ENCODE measurements at places on chromosomes 3 and 15. TPM values are rescaled to one million over a fixed set of nuclear protein-coding genes. Genes with fewer than 3 reads are reported as not detected.

GRIP2 gene
- polyA plus RNA-seq: 1.4 TPM

DNA sequence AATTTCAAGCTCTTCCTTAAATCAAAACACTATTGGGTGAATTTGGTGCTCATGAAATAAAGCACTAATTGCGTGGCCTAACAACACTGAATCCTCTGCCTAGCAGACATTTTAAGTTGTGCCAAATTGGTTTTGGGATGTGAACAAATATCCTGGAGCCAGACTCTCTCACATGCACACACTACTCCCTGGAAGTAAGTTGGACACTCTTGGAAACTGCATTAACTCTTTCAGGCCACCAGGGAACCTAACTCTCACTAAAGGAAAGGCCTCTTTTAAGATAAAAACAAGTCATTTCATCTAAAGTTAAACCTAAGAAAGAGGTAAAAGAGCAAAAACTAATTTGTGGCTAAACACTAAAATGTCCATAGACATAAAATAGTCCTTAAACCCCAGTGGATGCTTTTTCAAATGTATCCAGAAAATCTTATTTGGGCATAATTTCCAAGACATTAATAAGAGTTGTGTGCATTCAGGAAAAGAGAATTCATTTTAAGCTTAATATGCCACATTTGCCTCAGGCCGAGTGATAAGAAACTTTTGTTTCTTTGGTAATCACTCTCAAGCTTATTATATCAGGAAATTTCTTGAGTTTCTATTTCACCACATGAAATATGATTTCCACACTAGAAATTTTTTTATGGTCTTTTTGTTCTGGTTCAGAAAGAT lies 61.8 kb downstream of the ZBTB20 start:
- no peak for DNase-seq

DNA sequence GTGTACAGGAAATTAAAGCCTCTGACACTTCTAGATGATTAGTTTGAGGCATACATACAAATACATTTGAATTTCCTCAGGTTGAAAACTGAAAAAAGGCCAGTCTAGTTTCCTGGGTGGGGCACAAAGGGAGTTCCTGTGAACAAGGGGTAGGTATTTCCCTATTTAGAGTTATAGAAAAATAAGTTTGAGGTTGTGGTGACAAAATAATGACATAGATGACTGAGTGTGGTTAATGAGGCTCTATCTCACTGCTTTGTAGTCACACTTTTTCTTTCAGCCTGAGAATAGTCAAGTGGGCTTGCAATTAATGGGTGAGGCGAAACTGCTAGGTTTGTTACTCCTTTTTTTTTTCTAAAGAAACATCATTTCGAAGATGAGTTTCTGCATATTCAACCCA lies 4.3 kb downstream of the SLCO3A1 start:
- no peak for DNase-seq

GP9 gene
- 2.3 TPM for polyA plus RNA-seq

DNA sequence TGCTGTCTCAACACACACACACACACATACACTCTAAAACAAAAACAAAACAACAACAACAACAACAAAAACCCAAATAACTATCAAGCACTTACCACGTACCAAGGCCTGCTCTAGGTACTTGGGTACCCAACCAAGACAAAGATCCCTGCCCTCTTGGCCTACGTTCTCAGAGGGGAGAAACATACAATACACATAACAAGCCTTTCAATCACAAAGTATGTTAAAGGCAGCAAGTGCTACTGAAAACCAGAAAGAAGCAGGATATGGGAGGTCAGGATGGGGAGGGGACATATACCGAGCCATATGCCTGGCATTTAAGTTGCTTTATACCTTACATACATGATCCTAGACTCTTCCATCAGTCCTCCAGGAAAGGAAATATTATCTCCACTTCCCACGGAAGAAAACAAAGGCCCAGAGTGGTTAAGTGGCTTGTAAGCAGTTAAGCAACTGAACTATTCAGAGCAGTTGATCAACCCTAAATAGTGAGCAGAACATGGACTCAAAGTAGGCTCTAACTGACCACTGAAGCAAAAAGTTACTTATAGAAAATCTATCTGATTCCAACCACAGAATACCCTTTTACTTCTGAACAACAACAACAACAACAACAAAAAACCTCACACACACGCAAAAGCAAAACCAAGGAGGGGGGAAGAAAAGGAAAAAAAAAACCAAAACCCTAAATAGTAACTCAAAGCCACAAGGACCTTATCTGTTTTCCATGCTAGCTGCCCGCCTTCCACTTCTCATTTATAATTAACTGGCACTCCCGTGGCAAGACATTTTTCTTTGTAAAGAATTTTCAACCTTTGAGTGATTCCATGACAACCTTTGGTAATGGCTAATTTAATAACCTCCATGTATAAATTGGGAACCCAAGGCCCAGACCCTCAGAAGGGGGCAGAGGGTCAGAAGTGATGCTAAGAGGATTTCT lies 21.0 kb downstream of the PRICKLE2 start:
- DNase-seq: no peak

ANKDD1A gene
- 12.2 TPM for polyA plus RNA-seq
